Activated CD4-positive, alpha-beta T cell treated with anti-CD3 and anti-CD28 coated beads, Interleukin-2, amount 10 ng/mL, durations not matched to agents 7 days and 5 days (primary cell): ENCODE measurements at places on chromosomes 4 and X. TPM values are rescaled to one million over a fixed set of nuclear protein-coding genes. Genes with fewer than 3 reads are reported as not detected.
A peak's percentile ranks its signal among the peaks of the same experiment; 100 is the strongest.

DNA sequence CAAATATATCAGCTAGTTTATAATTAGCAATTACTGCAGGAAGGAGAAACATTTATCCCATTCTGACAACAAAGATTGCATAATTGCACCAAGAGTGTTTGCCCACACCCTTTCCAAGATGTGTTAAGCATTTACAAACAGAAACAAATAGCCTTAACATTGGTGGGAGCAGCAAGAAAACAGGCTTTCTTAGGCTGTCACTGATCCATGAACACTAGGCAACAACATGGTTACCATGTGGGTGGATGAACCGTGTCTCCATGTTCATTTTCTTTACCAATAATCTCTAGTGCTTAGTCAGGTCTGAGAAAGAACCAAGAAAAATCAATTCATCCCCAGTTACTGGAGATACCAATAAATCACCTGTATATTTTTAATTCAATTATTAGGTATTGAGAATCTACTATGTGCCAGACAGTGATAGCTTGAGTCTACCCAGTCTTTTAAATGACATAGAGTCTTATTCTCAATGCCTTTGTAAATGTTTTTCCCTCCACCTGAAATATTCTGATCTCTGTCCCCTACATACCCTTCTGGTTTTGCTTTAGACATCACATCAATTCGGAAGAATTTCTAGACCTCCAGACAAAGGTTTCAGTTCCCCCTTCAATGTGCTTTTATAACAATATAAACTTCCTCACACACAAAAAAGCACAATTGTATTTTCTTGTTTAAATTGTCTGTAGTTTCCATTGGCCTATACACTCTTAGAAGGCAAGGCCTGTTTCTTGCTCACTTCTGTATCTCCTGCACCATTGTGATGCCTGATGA is 286.6 kb downstream of the PPP1R2C start:
- no peak for DNase-seq

DNA sequence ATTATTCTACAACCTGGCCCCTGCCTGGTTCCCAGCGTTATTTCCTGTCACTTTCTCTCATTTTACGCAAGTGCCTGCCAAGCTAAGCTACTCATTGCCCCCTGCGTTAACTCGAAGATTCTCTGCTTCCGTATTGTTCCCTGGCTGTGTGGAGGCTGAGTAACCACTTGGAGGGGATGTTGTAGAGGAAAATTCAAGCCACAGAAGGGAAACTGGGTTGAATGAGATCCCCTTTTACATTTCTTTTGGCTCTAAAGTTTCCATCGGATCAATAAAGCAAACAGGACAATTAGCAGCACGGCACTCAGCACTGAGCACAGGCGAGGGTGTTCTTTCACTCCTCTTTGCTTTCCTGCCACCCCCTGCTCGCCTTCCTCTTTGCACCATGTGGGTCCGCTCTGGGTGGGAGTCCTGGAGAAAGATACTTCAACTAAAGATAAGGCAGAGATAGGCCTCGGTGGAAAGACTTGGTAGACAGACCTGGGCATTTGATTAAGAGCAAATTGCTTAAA is 4.2 kb upstream of the TMSB4X start:
- peak; percentile 55 for DNase-seq

DNA sequence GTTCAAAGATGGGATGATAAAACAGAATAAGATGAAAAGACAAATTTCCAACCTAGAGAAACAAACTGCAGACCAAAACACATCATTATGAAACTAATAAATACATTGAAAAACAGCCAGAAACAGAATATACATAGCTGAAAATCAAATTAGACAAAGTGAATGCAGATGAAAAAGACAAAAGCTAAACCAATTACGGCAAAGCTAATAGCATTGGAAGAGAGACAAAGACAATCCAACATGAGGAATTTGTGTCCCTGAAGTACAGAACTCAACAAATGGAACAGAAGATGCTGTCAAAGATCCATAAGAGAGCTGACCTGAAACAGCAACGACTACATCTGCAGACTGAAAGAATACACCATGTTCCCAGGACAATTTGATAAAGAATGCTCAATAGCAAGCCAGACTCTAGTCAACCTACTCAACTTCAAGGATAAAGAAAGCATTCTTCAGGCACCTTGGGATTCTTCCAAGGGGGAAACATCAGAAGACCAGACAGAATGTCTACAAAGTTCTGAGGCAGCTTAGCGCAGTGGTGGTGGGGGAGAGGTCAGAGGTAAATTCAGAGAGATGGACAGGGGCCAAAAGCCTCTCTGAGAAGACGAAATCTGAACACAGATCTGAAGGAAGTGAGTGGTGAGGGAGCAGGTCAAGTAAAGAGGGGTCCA is 27.4 kb upstream of the IRAK1 start:
- DNase-seq, result no peak

- no peak for DNase-seq
Observed at GRCh38 chr4:108010167-108010566, 20.5 kb downstream of the HADH start.

DNA sequence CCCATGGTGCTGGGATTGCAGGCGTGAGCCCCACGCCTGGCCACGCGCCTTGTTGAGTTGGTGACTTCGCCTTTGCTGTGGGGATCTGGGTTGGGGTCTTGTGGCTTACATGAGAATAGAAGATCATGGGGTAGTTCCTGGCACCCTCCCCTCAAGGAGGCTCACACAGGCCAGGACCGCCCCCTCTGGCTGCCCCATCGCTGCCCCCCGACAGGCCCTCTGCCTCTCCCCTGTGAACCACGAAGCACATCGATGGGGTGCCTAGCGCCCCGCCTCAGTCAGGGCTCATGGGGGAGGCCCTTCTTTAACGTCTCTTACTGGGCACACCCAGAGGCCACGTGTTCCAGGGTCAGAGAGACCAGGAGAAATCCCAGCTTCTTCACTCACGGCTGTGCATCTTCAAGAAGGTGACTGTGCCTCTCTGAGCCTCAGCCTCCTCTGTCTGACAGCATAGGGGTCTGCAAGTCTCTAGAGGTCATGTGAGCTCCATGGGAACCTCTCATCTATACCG is 23.6 kb upstream of the SPON2 start:
- no peak for DNase-seq

GRCh38 chr4:105453550-105454205 is 20.2 kb downstream of the PPA2 start:
- DNase-seq, result no peak

- peak; percentile 8 for DNase-seq
Observed at GRCh38 chrX:68710870-68711576, 63.6 kb downstream of the STARD8 start.

GRCh38 chrX:33273535-33273934 is 62.2 kb upstream of the DMD start:
- DNase-seq, result no peak

DNA sequence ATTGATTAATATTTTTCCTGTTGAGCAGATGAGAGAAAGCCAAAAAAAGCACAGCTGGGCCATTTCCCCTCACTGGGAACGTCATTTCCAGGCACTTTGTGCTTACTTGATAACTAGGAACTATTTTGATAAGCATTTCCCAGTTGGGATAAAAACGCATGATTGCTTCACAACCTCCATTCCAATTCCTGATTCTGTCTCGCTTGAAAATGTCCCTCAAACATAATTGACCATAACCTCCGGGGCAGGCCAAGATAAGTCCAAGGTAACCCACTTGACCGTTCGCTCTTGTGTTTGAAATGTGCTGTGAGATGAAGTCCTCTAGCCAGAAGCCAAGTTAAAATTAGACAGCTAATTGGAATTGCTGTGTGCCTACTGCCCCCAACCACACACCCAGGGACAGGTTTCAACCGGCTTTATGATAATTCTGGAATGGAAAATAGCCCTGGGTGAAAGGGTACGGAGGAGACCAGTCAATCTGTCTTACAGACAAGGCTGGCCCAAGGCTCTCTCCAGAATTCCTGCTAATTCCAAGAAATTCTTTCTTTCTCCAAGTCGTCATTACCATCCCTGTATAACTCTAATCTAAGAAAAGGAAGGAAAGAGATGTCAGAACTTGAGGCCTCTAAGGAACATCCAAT is 137.1 kb downstream of the MID1 start:
- no peak for DNase-seq

DIAPH2 gene
- total RNA-seq, result 18.3 TPM

SLITRK4 gene
- not detected for total RNA-seq
